ENCODE measurements at places on chromosomes 3 and 15.
A peak's percentile ranks its signal among the peaks of the same experiment; 100 is the strongest.

DNA sequence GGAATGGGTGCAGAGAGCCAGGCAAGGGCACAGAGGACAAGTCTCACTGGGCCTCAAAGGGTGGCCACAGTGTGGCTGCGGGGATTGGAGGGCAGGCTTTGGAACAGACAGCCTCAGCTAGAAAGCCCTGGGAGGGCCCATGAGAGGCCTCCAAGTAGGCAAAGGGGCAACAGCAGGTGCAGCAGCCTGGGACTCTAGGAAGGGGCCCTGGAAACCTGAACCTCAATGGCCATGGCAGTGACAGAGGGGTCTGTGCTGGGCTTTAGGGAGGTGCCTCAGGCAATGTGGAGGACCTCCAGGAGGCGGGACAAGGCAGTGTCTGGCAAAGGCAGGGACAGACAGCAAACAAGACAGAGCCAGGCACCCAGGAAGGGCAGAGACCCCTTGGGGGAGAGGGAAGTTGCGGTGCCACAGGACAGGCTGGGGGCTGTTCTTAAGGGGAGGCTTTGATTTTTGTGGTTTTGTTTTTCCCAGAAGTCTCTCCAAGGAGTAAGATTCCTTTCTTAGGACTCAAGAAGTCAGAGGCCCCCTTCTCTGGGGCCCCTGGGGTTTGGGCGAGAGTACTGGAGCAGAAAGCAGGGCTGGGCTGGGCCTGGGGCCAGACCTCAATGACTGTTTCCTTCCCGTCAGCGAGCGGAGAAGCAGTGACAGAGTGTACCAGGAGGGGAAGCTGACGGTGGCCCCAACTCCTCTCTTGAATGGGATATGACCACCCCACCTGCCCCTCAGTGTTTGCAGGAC is 9.7 kb downstream of the STOML1 start:
- no peaks in the 10 kb centered on the region for H3K36me3 ChIP-seq
- H3K27me3 ChIP-seq: no peaks in the 10 kb centered on the region
- peaks cover 56% of the 10 kb centered on the region for H3K4me1 ChIP-seq
- H3K4me3 ChIP-seq: no peak overlapping the region

- no peaks in the 10 kb centered on the region for H3K4me1 ChIP-seq
- no peak overlapping the region for H3K4me3 ChIP-seq
- no peak for DNase-seq
- H3K27ac ChIP-seq: no peak overlapping the region
- no peaks in the 10 kb centered on the region for H3K27me3 ChIP-seq
These were observed 265.5 kb upstream of the TBC1D5 start for GRCh38 chr3:18007980-18008379.

GRCh38 chr3:124082343-124082742 is 90.4 kb upstream of the ROPN1 start:
- peaks cover 6% of the 10 kb centered on the region for H3K4me1 ChIP-seq
- no peak for DNase-seq
- H3K27ac ChIP-seq: no peak overlapping the region
- no peak overlapping the region for H3K4me3 ChIP-seq
- H3K27me3 ChIP-seq: no peaks in the 10 kb centered on the region

- no peak overlapping the region for H3K27ac ChIP-seq
- DNase-seq: no peak
- H3K27me3 ChIP-seq: no peaks in the 10 kb centered on the region
These were observed 53.3 kb upstream of the CHMP2B start for GRCh38 chr3:87173776-87174175.

DNA sequence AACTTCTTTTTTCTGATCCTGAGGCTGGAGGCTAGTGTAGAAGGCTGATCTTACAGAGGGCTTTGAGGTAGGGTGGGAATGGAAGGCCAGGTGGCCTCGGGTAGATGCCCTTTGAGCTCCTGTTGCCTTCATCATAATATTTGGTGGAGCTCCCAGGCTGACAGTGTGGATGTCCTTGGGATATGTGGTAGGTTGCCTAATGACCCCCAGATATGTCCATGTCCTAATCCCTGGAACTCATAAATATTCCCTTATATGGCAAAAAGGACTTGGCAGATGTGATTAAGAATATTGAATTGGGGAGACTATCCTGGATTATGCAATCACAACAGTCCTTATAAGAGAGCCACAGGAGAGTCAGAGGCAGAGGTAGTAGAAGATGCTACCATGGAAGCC is 5.5 kb downstream of the ADAMTSL3 start:
- H3K36me3 ChIP-seq: no peaks in the 10 kb centered on the region
- H3K27ac ChIP-seq: no peak overlapping the region
- H3K4me1 ChIP-seq: peaks cover 1% of the 10 kb centered on the region
- no peak for DNase-seq

GRCh38 chr15:26521691-26522198 is 251.1 kb downstream of the GABRB3 start:
- no peaks in the 10 kb centered on the region for H3K27me3 ChIP-seq
- H3K4me3 ChIP-seq: no peak overlapping the region
- no peaks in the 10 kb centered on the region for H3K36me3 ChIP-seq
- H3K27ac ChIP-seq: no peak overlapping the region
- DNase-seq: no peak
- H3K4me1 ChIP-seq: no peaks in the 10 kb centered on the region

DNA sequence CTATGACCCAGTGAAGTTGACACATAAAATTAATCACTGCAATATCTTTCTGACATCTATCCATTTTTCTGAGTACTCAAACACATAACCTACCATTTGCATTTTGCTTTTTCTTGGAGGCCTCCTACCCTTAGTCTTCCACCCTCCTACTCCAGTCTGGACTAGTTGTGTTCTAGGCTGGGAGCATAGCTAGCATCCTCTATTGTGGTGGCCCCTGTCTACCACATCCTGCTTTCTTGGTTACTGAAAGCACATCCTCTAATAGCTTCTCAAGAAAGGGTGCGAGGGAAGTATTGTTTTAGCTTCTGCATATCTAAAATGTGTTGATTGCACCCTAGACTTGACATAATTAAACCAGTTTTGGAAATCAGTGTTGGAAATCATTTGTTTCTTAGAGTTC is 176.5 kb downstream of the THSD4 start:
- no peak overlapping the region for H3K4me3 ChIP-seq
- H3K27me3 ChIP-seq: no peaks in the 10 kb centered on the region
- no peak overlapping the region for H3K27ac ChIP-seq

- H3K4me3 ChIP-seq: no peak overlapping the region
- no peak for DNase-seq
- no peak overlapping the region for H3K27ac ChIP-seq
- no peaks in the 10 kb centered on the region for H3K27me3 ChIP-seq
- no peaks in the 10 kb centered on the region for H3K36me3 ChIP-seq
- no peaks in the 10 kb centered on the region for H3K4me1 ChIP-seq
These were observed 49.4 kb downstream of the NFKBIZ start for GRCh38 chr3:101898752-101899169.

DNA sequence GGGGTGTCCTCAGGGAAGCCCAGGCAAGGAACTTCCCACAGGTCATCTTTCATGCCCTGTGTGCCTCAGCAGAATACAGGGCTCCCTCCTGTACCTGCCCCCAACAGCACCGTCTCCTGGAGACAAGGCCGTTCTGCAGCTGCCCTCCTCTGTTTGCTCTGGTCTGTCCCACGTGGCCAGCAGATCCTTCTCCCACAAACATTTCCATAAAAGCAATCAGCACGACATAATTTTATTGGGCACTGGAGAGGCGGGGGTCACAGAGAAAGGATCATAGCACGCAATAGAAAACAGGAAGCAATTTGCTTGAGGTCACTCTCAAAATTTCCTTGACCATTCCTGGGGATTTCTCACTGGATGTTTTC is 29.4 kb downstream of the STARD5 start:
- peaks cover 24% of the 10 kb centered on the region for H3K4me1 ChIP-seq
- DNase-seq: no peak
- H3K36me3 ChIP-seq: peaks cover 52% of the 10 kb centered on the region
- no peak overlapping the region for H3K4me3 ChIP-seq

DNA sequence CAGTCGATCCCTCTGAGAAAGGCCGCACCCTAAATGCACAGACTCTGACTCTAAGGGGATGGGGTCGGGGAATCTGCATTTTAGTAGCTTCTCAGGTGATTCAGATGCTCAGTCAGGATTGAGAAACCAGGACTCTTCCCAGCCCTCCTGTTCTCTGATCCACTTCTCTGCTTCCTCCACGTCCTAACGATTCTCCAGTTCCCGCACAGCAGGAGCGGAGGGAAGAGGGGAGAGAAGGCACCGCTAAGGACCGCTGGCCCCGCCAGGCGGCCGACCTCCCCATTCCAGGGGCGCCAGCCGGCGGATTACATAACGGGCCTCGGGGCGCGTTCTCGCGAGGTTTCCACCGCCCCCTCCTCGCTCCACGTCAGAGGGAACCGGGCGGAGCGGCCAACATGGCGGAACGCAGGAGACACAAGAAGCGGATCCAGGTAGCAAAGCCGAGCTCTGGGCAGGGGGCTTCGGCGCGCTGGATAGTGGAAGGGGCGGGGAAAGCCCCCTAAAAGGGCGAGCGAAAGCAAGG is at the start of gene SEC62:
SEC62 (plus strand) TSS at position 380 of the 523 bp plus-strand sequence; CDS start at position 396, 16 bp downstream.
- no peaks in the 10 kb centered on the region for H3K36me3 ChIP-seq
- no peaks in the 10 kb centered on the region for H3K27me3 ChIP-seq
- peak within 1 kb of the TSS; percentile 99 for H3K27ac ChIP-seq

GRCh38 chr3:165643425-165643824 is 193.8 kb downstream of the BCHE start:
- DNase-seq: no peak
- no peak overlapping the region for H3K4me3 ChIP-seq
- H3K27ac ChIP-seq: no peak overlapping the region
- no peaks in the 10 kb centered on the region for H3K36me3 ChIP-seq
- no peaks in the 10 kb centered on the region for H3K4me1 ChIP-seq

- no peaks in the 10 kb centered on the region for H3K4me1 ChIP-seq
- H3K4me3 ChIP-seq: no peak overlapping the region
- DNase-seq: no peak
- no peaks in the 10 kb centered on the region for H3K36me3 ChIP-seq
These were observed 131.7 kb upstream of the PLXND1 start for GRCh38 chr3:129738172-129738571.

- H3K4me1 ChIP-seq: peaks cover 9% of the 10 kb centered on the region
- no peak overlapping the region for H3K4me3 ChIP-seq
- no peak for DNase-seq
- H3K36me3 ChIP-seq: no peaks in the 10 kb centered on the region
- H3K27me3 ChIP-seq: no peaks in the 10 kb centered on the region
These were observed 3.7 kb upstream of the ZNF662 start for GRCh38 chr3:42902257-42902656.

DNA sequence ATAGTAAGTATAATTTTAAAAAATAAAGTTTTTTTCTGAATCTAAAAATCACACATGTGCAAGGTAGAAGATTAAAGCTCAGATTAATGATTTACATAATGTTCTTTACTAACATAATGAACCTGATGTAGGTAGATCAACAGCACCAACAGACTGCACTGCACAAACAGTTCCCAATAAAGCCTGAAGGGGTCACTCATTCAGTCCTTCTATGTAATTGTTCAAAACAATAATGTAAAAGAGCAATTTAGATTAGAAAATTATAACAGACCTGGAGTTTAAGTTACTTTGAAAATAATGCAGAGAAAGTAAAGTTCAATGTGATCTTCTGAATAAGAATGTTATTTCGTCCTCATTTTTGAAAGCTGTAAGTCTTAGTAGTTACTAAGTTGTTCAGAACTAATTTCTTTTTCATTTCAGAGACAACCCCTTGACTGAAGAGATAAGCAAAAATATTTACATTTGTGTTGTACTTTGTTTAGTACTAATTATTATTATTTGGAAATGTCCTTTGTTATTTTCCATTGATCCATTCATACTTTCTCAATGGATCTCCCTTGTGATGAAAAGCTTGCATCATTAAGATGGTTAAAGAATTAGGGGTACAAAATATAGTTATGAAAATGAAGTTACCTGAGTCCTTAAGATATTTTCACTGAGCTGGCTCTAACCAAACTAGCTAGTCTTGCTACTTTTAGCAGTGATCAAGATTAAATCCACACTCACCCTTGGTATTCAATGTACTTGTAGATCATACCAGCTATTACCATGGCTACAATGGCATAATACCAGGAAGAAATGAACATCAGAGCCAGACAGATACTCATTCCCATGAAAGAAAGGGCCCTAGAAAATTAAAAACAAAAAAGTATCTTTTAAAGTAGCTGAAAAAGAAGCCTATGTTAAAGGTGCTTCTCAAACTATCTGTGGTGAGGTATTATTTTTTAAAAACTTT is 16.8 kb downstream of the EMC4 start:
- peaks cover 89% of the 10 kb centered on the region for H3K36me3 ChIP-seq
- no peak overlapping the region for H3K4me3 ChIP-seq
- H3K27me3 ChIP-seq: no peaks in the 10 kb centered on the region
- H3K4me1 ChIP-seq: no peaks in the 10 kb centered on the region

DNA sequence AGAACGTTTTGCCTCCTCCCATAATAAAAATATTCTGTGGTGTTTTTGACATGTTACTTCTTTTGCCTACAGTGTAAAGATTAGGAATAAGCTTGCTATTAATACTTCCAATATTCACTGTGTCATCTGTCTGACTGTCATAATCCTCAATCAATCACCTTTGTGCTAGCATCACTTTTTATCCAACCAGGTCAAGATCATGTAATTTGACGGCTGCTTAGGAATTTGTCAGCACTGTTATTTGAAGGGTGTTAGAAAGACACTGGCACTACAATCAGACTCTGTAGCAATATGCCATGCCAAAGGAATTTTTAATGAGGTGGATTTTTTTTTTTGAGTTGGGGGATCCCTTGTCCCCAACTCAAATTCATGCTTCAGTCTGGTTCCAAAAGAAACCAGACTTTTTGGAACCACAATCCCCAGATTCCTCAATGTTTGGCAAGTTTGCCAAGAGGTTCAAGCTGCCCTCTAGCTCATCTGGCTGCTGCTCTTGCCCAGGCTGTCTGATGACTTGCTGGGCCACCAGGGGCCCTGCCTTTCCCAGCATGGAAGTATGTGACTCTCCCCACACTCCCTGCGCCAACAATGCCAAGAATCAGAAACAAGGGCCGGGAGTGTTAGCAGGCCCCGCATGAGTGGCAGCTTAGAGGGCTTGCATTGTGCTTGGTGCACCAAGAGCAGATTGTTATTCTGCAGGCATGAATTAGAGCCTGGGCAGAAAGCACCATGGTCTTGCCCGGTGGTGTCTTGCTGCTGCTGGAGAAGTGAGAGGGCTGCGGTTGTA is 58.6 kb upstream of the TSC22D2 start:
- peak; percentile 58 for DNase-seq
- no peaks in the 10 kb centered on the region for H3K27me3 ChIP-seq
- no peaks in the 10 kb centered on the region for H3K36me3 ChIP-seq
- H3K4me1 ChIP-seq: peaks cover 7% of the 10 kb centered on the region
- no peak overlapping the region for H3K27ac ChIP-seq
- H3K4me3 ChIP-seq: no peak overlapping the region

DNA sequence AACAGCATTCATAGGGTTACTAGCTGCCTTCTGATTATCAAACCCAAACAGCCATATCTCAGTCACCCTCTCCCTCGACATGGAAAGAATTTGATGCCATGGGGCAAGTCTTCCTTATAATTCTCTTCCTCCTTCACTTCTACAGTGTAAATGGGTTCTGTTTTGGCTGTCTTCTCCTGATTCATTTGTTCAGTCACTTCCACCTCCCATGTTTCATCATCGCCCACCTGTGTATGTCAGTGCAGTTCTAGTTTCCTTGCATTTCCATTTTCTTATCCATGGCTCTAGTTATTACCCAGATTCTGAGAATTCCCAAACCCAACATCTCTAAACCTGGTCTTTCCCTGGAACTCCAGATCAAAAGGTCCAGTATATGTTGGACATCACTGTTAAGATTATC is 41.0 kb downstream of the RIOX2 start:
- peaks cover 13% of the 10 kb centered on the region for H3K36me3 ChIP-seq
- H3K27me3 ChIP-seq: no peaks in the 10 kb centered on the region
- no peak overlapping the region for H3K4me3 ChIP-seq
- DNase-seq: no peak
- no peaks in the 10 kb centered on the region for H3K4me1 ChIP-seq
- no peak overlapping the region for H3K27ac ChIP-seq

GRCh38 chr15:74504418-74504817 is 36.6 kb upstream of the ARID3B start:
- H3K4me3 ChIP-seq: no peak overlapping the region
- no peak for DNase-seq
- no peaks in the 10 kb centered on the region for H3K4me1 ChIP-seq
- no peaks in the 10 kb centered on the region for H3K36me3 ChIP-seq
